Hypothalamus (tissue), 51 donors: ENCODE measurements at places on chromosomes 3 and 15.

GRCh38 chr15:65528461-65529060, 1.7 kb upstream of the HACD3 start:
- DNase-seq, result no peak

- DNase-seq, result no peak
Observed at GRCh38 chr3:46864061-46864881, 1.0 kb upstream of the MYL3 start.

DNA sequence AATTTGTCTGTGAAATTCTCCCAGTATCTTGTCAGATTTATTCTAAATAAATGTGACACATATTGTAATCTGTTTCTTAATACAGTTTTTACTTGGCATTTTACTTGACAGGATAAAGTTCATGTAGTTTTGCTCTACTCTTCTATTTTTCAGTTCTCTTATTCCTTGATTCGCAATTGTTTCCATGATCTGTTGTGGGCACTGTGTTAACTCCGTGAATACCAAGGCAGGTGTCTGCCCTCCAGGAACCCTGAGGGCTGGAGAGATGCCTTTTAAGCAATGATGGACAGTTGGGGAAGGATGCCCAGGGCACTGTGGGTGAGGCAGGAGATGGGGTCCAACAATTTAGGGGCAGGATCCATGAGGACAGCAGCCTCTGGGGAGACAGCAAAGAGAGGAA, 3.1 kb downstream of the CLDN11 start:
- DNase-seq, result no peak

DNA sequence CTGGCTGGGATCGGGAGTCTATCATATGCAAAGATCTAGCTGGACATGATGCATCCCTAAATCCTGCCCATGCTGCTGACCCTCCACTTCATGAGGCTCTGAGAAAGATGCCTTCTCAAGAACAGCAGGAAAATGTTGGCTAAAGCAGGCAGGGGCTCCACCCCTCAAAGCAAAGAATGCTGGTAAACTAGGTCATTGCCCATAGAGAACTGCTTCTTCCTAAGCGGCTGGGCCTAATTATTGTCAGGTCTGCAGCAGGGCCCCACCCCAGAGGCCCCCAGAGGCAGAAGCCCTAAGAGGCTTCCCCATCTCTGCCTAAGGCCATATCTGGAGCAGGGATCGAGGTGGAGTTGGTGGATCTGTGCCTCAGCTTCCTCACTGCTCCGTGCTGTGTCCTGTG, 447.4 kb upstream of the PROK2 start:
- DNase-seq, result no peak

GRCh38 chr3:36852071-36852470, 87.7 kb upstream of the DCLK3 start:
- no peak for DNase-seq

DNA sequence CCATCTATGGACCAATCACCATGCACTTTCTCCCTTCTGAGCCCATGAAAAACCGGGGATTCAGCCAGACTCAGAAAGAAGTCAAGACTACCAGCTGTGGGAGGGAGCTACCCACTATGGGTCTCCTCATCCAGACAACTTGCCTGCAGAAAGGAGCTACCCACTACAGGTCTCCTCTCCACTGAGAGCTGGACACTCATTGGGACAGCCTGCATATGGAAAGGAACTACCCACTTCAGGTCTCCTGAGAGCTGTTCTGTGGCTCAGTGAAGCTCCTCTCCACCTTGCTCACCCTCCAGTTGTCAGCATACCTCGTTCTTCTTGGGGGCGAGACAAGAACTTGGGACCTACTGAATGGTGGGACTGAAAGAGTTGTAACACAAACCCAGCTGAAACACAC, 22.3 kb upstream of the ZBED2 start:
- no peak for DNase-seq

GRCh38 chr3:38133557-38134405, 3.1 kb downstream of the ACAA1 start:
- no peak for DNase-seq

- DNase-seq, result no peak
Observed at GRCh38 chr3:28972921-28973320, 307.9 kb upstream of the RBMS3 start.

DNA sequence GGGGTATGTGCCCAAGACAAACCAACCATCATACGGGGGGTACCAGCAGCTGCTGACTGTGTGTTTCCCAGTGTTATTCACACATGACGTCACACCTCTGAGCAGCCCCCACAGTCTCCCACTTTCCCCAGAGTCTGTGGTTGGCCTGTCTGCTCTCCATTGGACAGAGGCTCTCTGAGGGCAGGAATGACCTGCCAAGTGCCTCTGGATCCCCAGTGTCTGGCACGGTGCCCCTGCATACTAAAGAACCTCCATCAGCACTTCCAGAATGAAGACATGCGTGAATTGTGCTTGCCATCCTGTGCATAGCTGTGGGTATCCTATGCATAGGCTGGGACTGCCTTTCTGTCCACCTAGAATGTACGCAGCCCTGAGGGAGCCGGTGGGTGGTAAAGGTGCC, 3.5 kb upstream of the CCDC9B start:
- DNase-seq, result no peak

DNA sequence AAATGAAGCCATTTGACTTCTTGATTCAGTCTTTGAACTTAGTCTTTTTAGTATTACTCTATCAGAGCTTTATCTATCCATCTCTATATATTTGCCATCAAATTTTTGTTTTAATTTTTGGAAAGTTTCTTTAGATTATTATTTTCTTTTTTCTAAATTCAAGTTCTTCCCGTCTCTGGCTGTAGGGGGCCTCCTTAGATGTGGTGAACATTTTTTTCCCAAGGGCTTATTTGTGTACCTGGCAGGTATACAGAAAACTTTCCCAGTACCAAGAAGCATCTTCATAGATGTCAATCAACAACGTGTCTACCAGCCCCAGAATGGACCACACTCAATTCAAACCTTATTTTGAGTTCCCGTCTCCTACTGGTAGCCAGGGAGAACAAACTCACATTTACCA, 486.8 kb upstream of the CNTN4 start:
- DNase-seq, result no peak

GRCh38 chr3:73094129-73094528, 32.7 kb downstream of the EBLN2 start:
- DNase-seq, result no peak

GRCh38 chr15:100190675-100191074, 151.1 kb downstream of the ADAMTS17 start:
- DNase-seq, result no peak

GRCh38 chr15:41484937-41485625, 8.6 kb upstream of the ITPKA start:
- DNase-seq, result no peak

DNA sequence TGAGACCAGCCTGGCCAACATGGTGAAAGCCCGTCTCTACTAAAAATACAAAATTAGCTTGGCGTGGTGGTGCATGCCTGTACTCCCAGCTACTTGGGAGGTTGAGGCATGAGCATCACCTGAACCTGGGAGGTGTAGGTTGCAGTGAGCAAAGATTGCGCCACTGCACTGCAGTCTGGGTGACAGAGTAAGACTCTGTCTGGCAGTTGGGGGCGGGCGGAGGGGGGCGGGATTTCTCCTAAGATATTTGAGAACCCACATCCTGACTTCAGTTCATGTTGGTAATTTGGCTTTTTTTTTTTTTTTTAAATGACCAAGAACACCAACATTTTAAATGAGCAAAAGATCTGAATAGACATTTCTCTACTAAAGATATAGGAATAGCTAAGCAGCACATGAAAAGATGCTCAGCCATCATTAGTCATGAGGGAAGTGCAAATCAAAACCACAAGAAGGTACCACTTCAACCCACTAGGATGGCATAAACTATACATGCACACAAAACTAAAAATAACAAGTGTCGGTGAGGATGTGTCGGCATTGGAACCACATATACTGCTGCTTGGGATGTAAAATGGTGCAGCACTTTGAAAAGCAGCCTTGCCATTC, 75.6 kb upstream of the LMOD3 start:
- no peak for DNase-seq

- no peak for DNase-seq
Observed at GRCh38 chr3:196694941-196695848, 16.9 kb downstream of the CEP19 start.

- no peak for DNase-seq
Observed at GRCh38 chr3:73687106-73688004, 62.6 kb upstream of the PDZRN3 start.
